T-helper 22 cell (primary cell): ENCODE measurements at places on chromosomes 16 and 17.

DNA sequence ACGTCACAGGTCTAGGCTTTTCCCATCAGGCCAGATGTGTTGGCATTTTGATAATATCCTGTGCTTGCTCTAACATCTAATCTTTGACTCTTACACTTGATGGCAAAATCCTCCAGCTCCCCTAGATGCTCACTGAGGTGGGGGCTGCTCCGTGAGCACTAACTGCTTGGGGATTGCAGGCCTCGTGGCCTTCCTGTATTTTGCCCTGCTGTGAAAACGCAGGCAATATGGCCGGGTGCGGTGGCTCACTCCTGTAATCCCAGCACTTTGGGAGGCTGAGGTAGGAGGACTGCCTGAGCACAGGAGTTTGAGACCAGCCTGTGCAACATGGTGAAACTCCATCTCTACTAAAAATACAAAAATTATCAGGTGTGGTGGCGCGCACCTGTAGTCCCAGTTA lies 9.7 kb upstream of the MLKL start:
- DNase-seq, result no peak

GRCh38 chr16:9950658-9951057 lies 231.6 kb downstream of the GRIN2A start:
- DNase-seq, result no peak

DNA sequence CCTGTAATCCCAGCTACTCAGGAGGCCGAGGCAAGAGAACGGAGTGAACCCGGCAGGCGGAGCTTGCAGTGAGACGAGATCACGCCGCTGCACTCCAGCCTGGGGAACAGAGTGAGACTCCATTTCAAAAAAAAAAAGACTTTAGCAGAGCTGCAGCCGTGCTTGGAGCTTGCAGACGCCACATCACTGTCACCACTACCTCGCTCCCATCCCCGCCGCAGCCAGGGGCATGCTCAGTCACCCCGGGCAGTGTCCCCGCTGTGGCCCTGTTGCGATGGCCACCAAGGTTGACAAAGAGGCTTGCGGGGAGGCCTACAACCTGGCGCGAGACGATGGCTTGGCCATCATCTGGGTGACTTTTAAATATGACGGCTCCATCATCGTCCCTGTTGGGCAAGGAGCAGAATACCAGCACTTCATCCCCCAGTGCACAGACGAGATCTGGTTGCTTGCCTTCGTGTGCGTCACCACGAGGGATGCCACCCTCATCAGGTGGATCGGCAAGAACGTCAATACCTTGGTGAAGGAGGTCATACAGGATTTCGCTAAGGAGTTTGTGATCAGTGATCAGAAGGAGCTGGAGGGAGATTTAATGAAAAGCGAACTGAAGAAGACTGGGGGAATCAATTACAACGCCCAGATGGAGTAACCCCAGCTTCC lies 118.1 kb downstream of the TNFRSF13B start:
- DNase-seq, result no peak

GRCh38 chr17:41695954-41696757 lies 7.5 kb downstream of the EIF1 start:
- DNase-seq, result peak; percentile 55

- DNase-seq, result no peak
Observed at GRCh38 chr17:2595716-2596115, 2.3 kb downstream of the PAFAH1B1 start.

GRCh38 chr17:67212714-67213417 lies 32.1 kb downstream of the HELZ start:
- DNase-seq, result no peak

- DNase-seq, result no peak
Observed at GRCh38 chr17:15278380-15278779, 13.3 kb upstream of the PMP22 start.

DNA sequence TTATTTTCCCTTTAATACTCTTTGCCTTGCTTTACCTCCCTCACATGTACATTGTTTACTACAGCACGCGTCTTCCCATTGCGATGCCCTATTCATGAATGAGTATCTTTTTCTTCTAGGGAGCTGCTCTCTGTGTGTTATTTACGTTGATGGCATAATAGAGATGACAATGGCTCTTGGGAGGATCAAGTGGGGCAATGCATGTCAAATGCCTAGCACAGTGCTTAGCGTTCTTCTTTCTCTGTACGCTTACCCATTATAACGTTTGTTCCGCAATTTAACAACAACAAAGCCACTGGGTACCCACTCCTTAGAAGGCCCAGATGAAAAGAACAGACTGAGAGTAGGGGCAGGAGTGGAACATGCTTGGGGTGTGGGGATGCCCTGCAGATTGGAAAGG lies 271.6 kb upstream of the TNRC6C start:
- DNase-seq, result no peak

- no peak for DNase-seq
Observed at GRCh38 chr17:65008882-65009281, 47.7 kb downstream of the GNA13 start.

GRCh38 chr16:79097771-79098170 lies 502.8 kb downstream of the MAF start:
- DNase-seq, result no peak

GRCh38 chr16:68480084-68480995 lies 32.0 kb upstream of the SMPD3 start:
- no peak for DNase-seq

- DNase-seq, result no peak
Observed at GRCh38 chr16:22788193-22788530, 25.8 kb upstream of the HS3ST2 start.

- peak; percentile 41 for DNase-seq
Observed at GRCh38 chr17:16353317-16354174, at the start of gene CENPV. Gene CENPV, minus strand, starts transcription at chr17:16353469. Its CDS starts 33 bp downstream, at chr17:16353436.

DNA sequence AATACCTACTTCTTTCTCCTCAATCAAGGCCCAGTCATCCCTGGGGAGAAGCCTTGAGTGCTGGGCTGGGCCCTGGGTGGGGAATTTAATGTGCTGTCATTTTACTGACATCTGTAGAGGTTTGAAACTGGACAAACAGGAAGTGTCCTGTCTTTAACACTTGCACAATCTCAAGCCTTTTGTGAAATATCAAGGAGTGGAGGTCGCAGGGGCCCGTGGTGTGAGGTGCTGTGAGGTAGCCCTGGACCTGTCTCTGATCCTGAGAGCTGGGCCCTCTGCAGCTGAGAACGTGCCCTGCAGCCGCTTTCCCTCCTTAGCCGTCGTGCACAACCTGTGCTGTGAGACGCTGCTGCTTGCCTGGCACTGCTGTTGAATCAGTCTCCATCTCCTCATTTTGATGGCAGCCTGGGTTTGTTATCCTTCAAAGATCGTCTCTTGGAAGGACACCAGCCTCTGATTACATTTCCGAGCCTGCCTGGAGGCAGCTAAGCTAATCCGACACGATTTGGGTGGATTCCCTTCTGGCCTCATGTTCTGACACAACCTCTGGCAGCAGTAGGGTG lies 29.9 kb downstream of the SMARCE1 start:
- DNase-seq, result no peak

- DNase-seq, result no peak
Observed at GRCh38 chr16:59697236-59697635, 963.1 kb upstream of the GOT2 start.

DNA sequence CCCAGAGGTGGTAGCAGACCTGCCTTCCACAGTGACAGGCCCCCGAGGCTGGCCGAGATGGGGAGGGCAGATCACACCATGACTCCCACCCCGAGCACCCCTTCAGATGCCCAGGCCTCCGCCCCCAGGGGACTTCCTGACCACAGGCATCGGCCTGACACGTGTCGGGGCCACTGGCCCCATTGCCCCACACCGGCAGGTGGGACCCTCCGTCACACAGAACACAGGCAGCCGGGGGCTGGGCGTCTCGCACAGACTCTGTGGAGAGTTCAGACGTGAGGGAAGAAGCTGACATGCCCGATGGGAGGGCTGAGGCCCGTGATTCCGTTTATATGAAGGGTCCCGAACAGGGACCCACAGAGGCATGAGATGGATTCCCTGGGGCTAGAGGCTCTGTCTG lies 51.3 kb upstream of the GNG13 start:
- DNase-seq, result no peak

- DNase-seq, result no peak
Observed at GRCh38 chr17:69335058-69335457, 8.1 kb upstream of the ABCA5 start.

- DNase-seq, result no peak
Observed at GRCh38 chr17:44217738-44218343, 1.6 kb downstream of the UBTF start.

DNA sequence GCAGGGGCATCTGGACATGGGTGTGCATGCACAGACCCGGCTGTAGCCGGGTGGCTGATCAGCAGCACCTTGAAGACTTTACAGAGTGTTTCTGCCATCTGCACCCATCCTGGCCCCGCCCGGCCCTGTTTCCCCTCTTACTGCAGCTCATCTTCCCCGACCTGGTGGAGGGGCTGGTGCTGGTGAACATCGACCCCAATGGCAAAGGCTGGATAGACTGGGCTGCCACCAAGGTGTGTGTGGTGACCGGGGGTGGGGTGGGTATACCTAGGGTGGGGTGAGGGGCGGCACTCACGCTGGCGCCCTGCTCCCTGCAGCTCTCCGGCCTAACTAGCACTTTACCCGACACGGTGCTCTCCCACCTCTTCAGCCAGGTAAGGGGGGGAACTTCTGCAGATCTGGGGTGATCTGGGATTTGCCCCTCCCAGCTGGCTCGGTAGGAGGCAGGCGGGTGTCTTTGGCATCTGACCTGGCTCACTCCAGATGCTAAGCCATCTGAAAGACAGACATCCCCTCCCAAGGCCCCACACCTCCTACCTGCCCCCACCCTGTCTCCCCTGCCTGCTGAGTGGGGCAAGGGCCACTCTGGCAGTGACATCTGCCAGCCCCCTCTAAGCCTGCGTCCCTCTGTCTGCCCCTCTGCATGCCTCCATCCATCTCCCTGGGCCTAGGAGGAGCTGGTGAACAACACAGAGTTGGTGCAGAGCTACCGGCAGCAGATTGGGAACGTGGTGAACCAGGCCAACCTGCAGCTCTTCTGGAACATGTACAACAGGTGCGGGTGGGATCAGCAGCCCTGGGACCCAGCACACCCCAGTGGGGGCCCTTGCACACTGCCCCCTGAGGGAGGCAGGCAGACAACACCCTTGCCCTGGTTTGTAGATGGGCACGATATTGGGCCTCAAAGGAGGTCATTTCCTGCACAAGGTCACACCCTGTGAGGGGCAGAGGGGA lies 6.6 kb downstream of the NDRG4 start:
- no peak for DNase-seq

GRCh38 chr17:50356892-50357510 lies 11.1 kb downstream of the XYLT2 start:
- no peak for DNase-seq

- DNase-seq, result no peak
Observed at GRCh38 chr16:55035029-55035428, 104.4 kb downstream of the IRX5 start.

DNA sequence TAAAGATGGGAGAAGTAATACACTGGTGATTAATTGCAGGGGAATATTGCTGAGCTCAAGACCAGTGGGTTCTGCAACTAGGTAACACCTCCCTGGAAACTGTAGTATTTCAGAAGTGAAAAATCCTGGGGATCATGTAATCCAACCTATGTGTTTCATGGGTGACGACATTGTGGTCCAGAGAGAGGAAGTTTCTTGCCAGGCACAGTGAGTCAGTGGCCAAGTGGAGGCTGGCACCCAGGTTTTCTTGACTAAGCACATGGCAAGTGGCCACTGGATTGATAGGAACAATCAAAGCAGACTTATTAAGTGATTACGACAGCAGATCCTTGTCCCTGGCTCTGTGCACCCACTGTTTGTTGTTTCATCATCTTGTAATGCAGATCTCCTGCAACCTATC lies 14.6 kb upstream of the CIITA start:
- no peak for DNase-seq

GRCh38 chr17:37137070-37137610 lies 188.4 kb downstream of the AATF start:
- DNase-seq, result no peak

GRCh38 chr17:16987066-16987829 lies 15.3 kb upstream of the TNFRSF13B start:
- no peak for DNase-seq

GRCh38 chr17:80968602-80969029 lies 23.0 kb upstream of the CHMP6 start:
- no peak for DNase-seq

GRCh38 chr17:65560628-65561451 lies 608 bp downstream of the AXIN2 start:
- peak; percentile 74 for DNase-seq

DNA sequence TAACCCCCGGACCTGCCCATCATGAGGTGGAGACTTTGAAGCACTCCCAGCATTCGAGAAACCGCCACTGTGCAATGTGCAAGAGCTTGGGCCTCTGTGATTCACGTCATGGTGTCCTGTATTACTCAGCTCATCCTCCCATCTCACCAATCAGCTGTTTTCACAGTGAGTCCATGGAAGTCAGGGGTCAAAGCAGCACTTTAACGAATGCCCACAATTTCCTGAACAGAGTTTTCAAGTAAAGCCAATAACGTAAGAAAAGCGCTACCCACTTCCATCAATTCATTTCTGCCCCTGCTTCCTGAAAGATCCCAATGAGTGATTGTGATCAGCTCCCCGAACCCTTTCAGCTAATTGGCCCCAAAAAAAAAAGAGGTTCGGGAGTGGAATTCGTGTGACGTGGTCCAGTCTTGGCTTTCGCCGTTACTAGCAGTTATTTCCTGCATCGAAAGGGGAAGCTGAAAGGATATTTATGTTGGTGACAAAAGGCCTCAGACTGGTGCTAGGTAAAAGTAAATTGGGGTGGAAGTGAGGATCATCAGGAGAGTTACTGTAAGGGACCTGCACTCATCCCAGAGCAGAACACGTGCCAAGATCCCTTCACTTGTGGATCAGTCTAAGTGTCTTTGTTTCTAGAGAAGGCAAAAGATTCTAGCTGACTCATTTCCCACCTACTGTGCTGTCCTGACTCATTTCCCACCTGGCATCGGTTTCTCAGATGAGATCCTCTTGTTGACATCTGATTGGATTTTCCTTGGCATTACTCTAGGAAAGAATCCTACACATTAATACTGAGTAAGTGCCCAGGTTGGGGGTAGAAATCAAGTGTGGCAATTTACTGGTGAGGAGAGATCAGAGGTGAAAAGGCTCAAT lies 136.7 kb upstream of the NUDT7 start:
- no peak for DNase-seq

- no peak for DNase-seq
Observed at GRCh38 chr16:67571464-67571863, 9.1 kb downstream of the CTCF start.
